ENCODE measurements at places on chromosomes 1 and 21.

- DNase-seq: no peak
Measured at GRCh38 chr21:45977396-45977795, 4.2 kb upstream of the COL6A1 start.

GRCh38 chr1:183804387-183804786 is 533 bp upstream of the RGL1 start:
- DNase-seq: peak; percentile 93

DNA sequence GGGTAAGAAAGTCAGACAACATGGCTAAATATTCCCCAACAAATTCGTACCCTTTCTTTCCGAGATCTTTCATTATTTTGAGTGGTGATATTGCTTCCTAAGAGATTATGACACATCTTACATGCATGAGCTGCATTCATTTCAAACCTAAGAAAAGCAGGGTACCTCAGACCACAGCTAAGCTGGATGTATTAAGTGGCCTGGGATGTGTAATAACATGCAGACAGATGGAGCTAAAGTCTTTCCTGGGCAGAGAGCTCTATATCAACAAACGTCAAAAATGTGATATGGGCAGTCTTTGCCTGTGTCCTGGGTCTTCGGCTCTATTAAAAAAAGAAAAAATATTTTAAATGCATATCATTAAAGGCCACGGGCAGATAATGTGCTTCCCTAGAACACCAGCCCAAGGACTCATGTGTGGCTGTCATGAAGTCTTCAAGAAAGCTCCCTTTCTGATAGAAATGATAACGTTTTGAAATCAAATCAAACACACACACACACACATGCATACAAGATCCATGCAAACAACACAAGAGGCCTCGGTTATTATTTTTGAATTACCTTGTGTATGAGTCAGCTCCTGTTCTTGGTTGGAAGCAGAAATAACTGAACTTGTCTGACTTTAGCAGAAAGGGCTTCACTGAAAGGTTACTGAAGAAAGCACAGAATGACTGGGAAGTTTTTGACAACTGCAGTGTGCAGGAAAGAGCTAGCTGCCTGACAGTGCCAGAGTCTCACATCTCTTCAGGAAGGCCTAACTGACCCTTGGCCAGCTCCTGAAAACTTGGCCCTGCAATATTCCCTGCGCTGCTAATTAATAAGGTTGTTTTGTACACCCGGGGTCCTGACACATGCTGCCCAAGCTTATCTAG is 231.2 kb downstream of the DSCAM start:
- DNase-seq: peak; percentile 84

DNA sequence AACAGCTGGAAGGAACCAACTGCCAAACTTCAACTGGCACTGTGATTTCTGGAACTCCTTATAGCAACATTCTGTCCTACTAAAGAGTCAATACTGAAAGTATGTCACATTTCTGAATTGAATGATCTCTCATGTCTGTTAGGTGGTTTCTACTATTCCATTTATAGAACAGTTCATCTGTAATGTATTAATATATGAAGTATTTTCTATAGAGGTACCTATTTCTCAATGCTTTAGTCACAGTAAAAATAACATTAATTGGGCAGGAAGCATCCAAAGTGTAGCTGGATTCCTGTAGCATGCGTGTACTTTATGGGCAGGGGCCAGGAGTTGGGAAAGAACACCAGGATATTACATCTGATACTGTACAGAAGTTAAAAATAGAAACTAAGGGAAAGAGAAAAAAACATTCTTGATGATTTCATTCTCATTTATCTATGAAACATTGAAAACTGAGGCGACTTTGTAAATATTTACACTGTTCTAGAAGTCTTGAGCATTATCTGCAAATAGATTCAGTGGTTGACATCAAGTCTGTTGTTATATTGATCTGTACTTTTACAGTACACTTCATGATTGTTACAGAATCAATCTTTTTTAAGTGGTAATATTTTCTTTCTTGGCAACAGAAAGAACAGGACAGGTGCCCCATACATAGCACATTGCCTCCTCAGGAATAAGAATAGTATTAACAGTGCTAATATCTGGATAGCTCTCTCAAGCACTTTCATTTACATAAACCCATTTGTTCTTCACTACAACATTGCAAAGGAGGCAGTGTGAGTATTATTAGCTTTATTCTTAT is 6.2 kb upstream of the ZNF281 start:
- no peak for DNase-seq

DNA sequence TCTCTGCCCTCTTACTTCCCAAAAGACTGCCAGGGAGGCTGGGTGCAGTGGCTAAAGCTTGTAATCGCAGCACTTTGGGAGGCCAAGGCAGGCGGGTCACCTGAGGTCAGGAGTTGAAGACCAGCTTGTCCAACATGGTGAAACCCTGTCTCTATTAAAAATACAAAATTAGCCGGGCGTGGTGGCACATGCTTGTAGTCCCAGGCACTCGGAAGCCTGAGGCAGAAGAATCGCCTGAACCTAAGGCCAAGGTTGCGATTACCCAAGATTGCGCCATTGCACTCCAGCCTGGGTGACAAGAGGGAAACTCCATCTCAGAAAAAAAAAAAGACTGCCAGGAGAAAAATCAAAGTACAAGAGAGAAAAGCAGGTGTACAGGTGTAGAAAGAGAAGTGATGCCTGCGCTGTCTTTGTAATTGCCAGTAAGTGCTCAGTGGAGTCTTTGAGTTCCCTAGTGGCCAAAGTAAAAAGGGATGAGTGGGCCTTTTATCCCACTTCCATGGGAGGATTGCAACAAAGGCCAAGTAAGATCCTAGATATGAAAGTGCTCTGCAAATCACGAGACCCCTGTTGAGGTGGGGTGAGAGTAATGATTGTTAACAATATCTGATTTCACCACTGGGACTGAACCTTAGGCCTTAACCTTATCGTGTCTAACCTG is 94.7 kb upstream of the WNT4 start:
- no peak for DNase-seq

DNA sequence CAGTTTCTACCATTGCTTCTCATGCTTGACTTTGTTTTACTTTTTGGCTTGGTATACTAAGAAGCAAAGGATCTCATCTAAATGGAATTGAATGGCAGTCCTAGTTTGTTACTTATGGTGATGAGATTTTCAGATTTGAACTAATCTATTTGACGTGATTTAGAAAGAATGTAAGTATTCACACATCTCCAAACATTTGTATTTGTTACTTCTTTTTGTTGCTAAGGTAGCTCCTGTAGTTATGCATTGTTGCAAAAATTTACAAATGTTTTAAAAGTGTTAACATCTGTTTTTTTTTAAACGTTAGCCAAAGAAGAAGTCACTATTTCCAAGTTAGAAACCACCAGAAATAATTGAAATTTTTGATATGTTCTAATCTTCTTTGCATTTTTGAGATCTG is 222.5 kb downstream of the RPS6KC1 start:
- DNase-seq: no peak

DNA sequence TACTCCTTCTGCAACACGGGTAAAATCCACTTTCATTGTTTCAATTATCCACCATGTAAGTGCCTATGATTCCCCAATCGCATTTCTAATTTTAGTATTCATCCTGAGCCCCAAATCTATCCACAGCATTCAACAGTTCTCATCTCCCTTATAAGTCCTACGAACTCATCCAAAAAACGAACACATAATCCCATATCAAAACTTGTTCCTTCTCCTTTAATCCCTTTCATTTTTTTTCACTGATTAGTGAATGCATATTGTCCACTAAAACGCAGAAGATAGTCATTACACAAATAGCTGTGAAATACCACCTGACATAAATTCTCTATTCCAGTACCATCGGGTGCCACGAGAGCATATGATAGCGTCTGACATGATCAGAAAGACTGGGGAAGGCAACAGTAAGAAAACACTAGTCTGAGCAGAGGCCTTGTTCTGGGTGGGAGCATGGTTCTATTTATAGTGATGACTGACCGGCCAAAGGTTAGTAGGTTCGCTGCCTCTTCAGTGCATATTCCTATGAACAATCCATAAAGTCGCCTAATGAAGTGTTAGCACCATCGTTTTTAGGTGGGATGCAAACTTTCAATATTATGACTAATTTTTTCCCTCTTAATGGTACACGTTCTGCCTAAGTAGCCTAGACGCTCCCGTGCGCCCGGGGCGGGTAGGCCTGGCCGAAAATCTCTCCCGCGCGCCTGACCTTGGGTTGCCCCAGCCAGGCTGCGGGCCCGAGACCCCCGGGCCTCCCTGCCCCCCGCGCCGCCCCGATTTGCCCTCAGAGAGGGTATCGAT is 648 bp downstream of the ATP5PF start:
- peak; percentile 48 for DNase-seq
